Fibroblast of skin of right quadriceps (primary cell): ENCODE measurements at places on chromosomes 2 and 18.

GRCh38 chr18:24246143-24246542 is 107.3 kb downstream of the CABYR start:
- no peak for DNase-seq

- DNase-seq = no peak
Measured at GRCh38 chr2:64980183-64980582, 9.0 kb upstream of the SLC1A4 start.

GRCh38 chr18:11114653-11115052 is 34.7 kb downstream of the PIEZO2 start:
- no peak for DNase-seq

GRCh38 chr2:189521699-189522434 is 58.7 kb downstream of the SLC40A1 start:
- DNase-seq = no peak

GRCh38 chr2:240646176-240646899 is 21.1 kb downstream of the GPR35 start:
- DNase-seq = no peak

DNA sequence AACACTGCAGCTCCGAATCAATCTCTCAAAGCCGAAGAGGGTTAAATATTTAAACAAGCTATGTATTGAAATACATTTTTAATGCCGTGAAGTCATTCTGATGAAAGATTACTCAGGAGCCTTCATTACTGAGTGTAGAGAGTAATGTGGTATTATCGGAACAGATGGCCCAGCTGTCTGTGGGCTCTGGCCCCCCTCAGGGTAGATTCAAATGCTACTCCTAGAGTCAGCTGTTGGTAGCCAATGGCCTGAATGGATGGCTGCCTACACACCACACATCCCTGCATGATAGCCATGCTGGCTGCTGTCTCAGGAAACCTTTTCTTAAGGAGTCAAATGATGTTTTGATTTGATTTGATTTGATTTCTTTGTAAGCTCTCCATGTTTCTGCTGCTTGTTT is 732.3 kb upstream of the CELF4 start:
- no peak for DNase-seq

DNA sequence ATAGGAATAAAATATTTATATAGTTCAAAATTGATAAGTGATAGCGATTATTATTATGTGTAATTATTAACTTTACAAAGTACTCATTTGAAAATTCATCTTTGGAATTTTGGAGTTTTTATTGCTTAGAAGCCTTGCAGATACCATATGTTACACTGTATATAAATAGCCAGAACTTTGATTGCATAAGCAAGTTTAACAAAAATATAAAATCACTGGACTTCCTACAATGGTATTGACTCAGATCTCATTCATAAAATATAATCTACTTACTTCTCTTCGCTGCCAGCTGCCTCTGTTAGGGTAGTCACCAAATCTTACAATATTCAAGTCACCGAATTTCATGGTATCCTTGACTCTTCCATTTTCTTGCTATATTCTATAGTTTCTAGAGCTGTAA is 22.5 kb downstream of the KLHL14 start:
- DNase-seq = no peak

GRCh38 chr18:49011291-49011746 is 60.6 kb upstream of the SMAD7 start:
- no peak for DNase-seq

DNA sequence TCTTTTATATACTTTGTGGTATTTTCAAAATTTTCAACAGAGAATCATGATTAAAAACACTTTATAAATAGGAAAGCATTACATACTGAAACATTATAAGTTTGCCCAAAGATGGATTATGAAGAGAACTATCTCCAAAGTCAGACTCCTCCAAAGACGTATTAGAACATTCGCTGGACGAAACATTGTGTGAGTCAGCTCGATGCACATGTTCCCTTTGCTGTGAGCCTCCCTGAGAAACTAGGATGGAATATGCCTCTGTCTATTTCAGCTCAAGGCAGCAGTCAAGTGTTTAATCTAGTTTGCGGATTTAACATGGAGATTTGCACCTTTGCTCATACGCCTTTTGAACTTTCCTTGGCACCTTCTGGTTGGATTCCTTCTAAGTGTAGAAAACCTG is 92.2 kb upstream of the NCKAP5 start:
- no peak for DNase-seq

GRCh38 chr2:62254424-62255266 is 58.7 kb downstream of the B3GNT2 start:
- DNase-seq = no peak
